ENCODE measurements at places on chromosomes 12 and 14. TPM values are rescaled to one million over a fixed set of nuclear protein-coding genes. Genes with fewer than 3 reads are reported as not detected.

ENDOU gene
- not detected for total RNA-seq

IL31 gene
- total RNA-seq, result not detected

SSTR1 gene
- not detected for total RNA-seq

GLI1 gene
- total RNA-seq, result 8.3 TPM

CLEC1A gene
- not detected for total RNA-seq

NTS gene
- not detected for total RNA-seq

RPL41 gene
- 3,030 TPM for total RNA-seq

TSPAN11 gene
- 0.87 TPM for total RNA-seq

HOXC12 gene
- total RNA-seq, result not detected

DHRS2 gene
- total RNA-seq, result not detected

- DNase-seq, result no peak
Observed at GRCh38 chr12:120067084-120067869, 49.3 kb downstream of the RAB35 start.

DNA sequence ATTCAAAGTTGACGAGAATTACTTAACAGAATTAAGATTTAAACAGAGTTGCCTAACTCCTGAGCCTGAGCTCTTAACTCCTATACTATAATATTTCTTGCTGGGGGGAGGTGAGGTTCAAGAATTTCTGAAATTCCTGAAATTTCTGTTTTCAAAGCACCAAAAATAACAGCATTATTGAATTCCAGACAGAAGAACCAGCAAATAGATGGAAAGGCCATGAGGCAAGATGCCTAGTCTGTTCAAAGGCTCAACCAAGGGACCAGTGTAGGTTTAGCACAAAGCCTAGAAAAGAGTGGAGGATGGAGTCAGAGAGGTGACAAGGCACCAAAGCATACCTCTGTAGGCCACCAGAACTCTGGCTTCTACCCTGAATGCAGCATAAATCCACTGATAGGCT lies 76.4 kb downstream of the PPP1R12A start:
- DNase-seq, result no peak

GRCh38 chr14:24673059-24673458 lies 39.1 kb upstream of the GZMB start:
- DNase-seq, result no peak

- no peak for DNase-seq
Observed at GRCh38 chr14:94571950-94572349, 9.3 kb upstream of the SERPINA5 start.

GRCh38 chr14:99134516-99135046 lies 137.4 kb downstream of the BCL11B start:
- DNase-seq, result no peak

GRCh38 chr12:130152386-130152785 lies 9.9 kb upstream of the FZD10 start:
- DNase-seq, result no peak

GRCh38 chr14:35509846-35510245 lies 24.1 kb upstream of the INSM2 start:
- DNase-seq, result no peak

DNA sequence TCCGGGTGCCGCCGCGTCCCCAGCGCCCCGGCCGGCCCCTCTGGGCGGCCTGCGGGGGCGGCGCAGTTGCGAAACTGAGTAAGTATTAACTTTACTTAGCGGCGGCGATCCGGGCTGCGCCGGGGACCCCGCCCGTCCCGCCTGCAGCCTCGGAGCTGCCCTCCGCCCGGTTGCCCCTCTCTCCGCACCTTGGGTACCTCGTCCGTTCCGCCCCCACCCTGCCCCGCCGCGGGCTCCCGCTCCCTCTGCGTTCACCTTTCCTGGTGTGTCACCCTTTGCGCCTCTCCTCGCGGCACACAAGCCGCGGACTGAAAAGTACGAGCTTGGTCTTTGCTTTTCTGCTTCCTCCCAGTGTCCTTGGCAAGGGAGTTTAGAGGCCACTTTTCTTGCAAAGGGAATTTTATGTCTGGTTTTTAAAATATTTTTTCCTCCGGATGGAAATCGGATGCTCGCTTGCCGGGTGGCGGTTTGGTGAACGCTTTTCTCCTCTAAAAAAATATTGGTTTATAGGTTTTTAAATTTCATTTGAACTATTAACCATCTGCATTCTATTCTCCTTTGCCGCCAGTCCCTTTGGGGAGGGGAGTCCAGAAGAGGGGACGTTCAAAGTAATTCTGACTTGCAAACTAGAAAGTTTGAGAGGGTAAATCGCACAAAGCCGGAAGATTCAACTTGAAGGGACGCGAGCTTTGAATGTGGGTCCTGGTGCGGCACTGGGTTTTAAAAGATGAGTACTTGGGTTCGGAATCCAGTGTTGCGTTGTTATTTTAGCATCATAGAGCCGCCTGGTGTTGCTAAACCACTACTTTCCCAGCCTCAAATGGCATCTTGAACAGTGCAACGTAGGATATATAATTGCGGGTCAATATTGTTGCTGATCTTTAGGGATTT lies 834 bp downstream of the RASSF8 start:
- DNase-seq, result no peak

- DNase-seq, result no peak
Observed at GRCh38 chr14:93105362-93105761, 10.4 kb downstream of the ITPK1 start.

DNA sequence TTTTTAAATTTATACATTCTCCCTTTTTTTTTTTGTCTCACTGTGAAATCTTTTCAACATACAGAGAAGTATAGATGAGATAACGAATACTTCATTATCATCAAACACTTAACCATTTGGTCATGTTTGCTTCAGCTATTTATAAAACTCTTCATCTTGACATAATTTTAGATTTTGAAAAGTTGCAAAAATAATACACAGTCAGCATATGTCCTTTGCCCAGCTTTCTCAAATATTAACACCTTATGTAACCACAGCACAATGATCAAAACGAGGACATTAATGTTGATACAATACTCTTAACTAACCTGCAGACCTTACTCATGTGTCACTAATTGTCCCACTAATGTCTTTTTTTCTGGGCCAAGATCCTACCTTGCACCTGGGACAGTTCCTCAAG lies 36.0 kb downstream of the DACT1 start:
- no peak for DNase-seq

- DNase-seq, result no peak
Observed at GRCh38 chr14:70638416-70638815, 3.3 kb upstream of the TTC9 start.

DNA sequence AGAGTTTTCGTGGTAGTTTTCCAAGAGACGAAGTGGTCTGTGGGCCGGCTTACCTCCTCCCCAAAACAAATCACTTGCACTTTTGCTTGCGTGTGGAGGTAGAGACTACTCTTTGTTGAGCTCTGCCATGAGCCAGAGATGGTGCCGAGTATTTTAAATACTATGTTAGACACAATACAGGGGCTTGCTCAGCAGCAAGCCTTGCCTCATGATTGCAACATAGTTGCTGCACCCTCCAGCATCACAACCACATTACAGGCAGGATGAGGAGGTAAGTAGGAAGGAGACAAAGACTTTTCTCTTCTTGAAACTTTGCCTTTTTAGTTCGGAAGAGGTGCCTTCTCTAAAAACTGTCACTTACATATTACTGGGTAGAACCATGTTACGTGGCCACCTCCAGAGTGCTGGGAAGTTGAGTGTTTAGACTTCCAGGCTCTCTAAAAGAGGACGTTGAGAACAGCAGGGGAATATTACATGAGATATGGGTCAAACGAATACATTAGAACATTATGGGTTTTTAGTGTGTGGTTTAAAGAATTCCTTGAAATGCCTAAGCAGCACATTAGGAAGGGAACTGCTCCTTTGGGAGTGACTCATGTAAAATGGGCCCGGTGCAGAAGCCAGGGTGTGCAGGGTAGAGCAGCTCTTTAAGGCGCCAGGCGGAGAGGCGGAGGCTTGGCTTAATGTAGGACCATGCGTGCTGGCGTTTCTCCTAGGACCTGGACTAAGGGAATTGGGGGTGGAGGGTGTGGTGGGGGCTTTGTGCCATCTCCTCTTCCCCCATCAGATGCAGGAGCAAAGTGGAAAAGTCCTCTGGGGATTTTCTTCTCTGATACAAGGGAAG lies 110.6 kb upstream of the PRMT8 start:
- DNase-seq, result no peak

- no peak for DNase-seq
Observed at GRCh38 chr12:130200445-130200844, 38.2 kb downstream of the FZD10 start.

DNA sequence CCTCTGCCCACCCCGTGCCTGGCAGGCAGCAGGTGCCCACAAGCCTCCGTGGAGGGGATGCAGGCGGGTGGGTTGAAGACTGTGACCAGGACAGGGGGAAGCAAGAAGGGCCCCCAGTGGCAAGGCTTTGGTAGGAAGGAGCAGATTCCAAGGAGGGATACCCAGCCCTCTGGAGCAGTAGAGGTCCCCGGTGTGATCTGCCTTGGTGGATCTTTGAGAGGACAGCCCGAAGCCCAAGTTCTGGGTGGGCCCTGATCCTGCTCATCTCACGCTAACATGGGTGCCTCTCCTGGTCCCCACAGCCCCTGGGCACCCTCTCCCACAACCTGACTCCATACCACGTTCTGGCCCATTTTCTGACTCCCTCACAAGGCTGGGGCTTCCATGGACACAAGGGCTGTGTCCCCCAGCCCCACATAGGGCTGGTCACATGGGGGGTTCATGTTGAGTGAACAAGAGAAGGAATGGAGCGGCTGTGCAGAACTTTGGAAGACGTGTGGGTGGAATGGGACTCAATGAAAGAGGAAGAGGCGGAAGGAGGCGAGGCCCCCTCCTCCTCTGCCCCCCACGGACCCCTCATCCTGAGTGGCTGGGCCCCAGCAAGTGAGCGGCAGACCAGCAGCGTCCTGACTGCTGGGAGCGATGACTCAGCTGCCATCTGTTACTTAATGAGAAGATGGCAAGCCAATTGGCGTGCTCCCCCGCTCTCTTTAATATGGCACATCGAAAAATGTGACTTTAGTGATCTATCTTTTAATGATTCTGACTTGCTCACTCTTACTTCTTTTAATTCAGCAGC lies 77.0 kb upstream of the BCL11B start:
- DNase-seq, result peak; percentile 80

DNA sequence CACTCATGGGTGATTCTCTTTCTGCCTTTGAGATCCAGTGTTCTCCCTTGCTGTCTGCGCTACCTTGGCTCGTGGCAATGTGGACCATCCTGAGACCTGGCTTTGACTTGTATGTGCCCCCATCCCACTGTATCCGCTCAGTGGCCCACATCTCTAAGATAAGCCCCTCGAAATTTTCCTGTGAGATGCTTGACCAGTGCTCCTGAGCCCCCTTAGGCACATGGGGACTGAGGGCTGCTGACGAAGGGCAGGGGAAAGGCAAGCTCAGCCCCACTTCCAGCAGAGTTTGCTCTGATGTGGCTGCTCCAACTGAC lies 1.5 kb upstream of the NINJ2 start:
- DNase-seq, result no peak

GRCh38 chr12:47282206-47282605 lies 202.4 kb upstream of the AMIGO2 start:
- no peak for DNase-seq
